ENCODE measurements at places on chromosomes 1 and 21. TPM values are rescaled to one million over a fixed set of nuclear protein-coding genes. Genes with fewer than 3 reads are reported as not detected.

GRCh38 chr1:92804721-92805201 is 19.9 kb upstream of the EVI5 start:
- peaks cover 2% of the 10 kb centered on the region for H3K4me1 ChIP-seq
- DNase-seq: peak; percentile 87
- no peaks in the 10 kb centered on the region for H3K36me3 ChIP-seq

DNA sequence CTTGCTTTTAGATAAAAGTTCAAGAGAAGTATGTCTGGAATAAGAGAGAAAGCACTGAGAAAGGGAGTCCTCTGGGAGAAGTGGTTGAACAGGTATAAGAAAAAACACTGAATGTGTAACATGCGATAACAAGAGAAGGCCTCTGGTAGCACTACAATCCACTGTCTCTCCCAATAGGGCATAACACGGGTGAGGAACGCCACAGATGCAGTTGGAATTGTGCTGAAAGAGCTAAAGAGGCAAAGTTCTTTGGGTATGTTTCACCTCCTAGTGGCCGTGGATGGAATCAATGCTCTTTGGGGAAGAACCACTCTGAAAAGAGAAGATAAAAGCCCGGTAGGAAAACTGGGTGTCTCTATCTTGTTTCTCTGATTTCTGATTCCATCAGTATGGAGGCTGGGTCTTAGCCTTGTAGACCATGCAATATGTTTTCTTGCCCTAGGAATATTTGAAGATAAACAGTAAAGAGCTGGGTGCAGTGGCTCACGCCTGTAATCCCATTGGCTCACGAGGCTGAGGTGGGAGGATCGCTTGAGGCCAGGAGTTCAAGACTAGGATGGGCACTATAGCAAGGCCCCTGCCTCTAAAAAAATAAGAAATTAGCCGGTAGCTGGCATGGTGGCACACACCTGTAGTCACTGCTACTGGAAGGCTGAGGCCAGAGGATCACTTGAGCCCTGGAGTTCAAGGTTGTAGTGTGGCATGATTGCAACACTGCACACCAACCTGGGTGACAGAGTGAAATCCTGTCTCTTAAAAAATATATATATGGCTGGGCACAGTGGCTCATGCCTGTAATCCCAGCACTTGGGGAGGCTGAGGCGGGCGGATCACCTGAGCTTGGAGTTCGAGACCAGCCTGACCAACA is 40.4 kb downstream of the DAP3 start:
- H3K4me1 ChIP-seq: no peaks in the 10 kb centered on the region
- H3K36me3 ChIP-seq: no peaks in the 10 kb centered on the region
- H3K4me3 ChIP-seq: no peak overlapping the region
- no peaks in the 10 kb centered on the region for H3K27me3 ChIP-seq
- no peak for DNase-seq

DNA sequence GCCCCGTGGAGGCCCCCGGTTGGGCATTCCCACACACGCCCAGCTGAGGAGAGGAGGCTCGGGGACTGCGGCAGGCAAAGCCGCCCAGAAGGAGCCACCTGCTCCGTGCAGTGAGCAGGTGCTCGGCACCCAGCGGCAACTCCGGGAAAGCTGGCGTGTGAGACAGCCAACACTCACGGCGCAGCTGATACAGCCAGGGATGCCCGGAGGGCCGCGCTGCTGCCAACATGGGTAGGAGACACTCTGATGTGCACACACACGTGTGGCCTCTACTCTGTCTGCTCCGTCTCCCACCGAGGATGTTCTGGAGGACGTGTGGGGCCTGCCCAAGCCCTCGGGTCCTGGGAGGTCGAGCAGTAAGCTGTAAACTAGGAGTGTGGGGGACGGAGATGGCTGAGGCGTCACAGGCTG is 12.9 kb downstream of the MORN1 start:
- H3K4me3 ChIP-seq: no peak overlapping the region
- no peak overlapping the region for H3K27ac ChIP-seq
- H3K27me3 ChIP-seq: no peaks in the 10 kb centered on the region
- DNase-seq: peak; percentile 36

GRCh38 chr1:201385299-201385891 is 7.9 kb upstream of the TNNT2 start:
- no peaks in the 10 kb centered on the region for H3K4me1 ChIP-seq
- H3K36me3 ChIP-seq: no peaks in the 10 kb centered on the region
- H3K4me3 ChIP-seq: no peak overlapping the region
- H3K27me3 ChIP-seq: no peaks in the 10 kb centered on the region
- no peak overlapping the region for H3K27ac ChIP-seq

ANGPTL3 gene
- total RNA-seq: not detected

OR2T11 gene
- total RNA-seq: not detected

ZMYND12 gene
- 1.1 TPM for total RNA-seq

FAM151A gene
- total RNA-seq: not detected
